ENCODE measurements at places on chromosomes 11 and 22. TPM values are rescaled to one million over a fixed set of nuclear protein-coding genes. Genes with fewer than 3 reads are reported as not detected.

GRCh38 chr11:78083021-78083420, 3.4 kb upstream of the NDUFC2 start:
- no peak for DNase-seq

DNA sequence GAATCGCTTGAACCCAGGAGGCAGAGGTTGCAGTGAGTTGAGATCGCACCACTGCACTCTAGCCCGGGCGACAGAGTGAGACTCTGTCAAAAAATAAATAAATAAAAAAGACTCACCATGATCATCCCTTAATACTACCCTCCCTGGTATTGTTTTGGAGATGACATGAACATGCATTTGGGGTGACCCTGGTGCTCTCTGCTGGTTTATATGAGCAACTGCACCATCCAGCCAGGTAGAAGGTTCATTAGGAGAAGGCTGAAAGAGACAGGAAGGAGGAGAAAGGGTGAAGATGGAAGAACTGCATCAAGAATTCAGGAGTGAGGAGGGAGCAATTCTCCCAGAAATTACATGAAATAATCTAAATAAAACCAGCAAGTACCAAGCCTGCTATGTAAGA, 37.8 kb downstream of the SLC5A1 start:
- peak; percentile 61 for DNase-seq

DNA sequence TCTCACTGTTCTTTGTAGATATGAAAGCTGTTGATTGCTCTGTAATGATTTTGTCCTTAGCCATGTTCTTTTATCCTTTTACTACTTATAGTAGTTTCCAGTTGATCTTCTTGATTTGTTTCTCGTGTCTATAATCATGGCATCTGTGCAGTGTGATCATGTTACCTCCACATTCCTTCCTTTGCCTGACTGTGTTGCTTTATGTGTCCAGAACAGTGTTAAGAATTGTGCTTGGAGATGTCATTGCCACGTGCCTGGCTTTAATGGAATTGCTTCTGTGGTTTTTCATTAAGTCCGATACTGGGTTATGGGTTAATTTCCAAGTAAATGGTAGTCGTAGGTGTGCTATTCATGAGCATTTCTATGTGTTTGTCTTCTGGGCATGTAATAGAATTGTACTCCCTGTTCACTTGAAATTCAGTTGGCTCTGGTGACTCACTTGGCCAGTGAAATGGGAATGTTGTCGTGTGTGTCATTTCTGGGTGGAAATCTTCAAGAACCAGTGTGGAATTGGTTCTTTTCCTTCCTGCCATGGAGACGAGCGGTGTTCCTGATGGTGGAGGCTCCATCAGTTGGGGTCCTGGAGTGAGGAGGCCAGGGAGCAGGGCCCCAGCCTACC, 6.8 kb downstream of the GTSE1 start:
- DNase-seq = no peak

DNA sequence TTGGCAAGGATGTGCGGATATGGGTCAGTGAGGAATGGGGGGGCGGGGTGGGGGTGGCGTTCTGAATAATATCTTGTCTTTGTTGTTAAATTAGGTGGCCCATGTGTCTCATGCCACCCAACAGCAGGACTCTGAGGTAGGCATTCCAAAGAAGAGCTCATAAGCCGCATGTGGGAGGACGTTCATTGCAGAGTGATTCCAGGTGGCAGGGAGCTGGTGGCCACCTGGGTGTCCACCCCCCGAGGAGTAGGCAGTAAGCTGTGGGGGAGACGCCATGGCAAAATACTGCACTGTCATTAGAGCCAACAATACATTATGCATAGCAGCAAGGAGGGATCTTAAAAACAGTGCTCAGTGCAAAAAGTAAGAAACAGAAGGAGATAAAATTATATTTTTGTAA, 14.3 kb upstream of the CAPN5 start:
- no peak for DNase-seq

GRCh38 chr22:29332886-29333496, 17.5 kb upstream of the RASL10A start:
- DNase-seq = no peak

DNA sequence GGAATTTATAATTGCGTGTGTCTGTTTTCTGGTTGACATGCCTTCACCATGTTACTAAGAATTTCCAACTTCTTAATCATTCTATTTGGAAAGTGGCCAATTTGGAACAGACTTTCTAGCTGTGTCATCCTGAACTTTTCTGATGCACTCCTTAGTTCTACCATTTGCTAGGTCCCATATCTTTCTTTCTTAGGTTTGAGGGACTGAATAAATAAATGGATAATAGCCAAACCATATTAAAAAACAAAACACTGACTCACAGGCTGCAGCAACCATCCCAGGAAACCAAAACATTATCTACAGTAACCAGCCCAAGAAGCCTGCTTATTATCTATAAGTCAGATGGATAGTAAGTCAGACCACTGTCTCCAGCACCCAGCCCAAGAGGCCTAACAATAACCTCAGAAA, 57.5 kb upstream of the PLET1 start:
- no peak for DNase-seq

SIRT3 gene
- polyA plus RNA-seq = 57.0 TPM

IGLL5 gene
- 9.8 TPM for polyA plus RNA-seq

TMEM45B gene
- polyA plus RNA-seq = 0.54 TPM
